ENCODE measurements at places on chromosomes 6 and 20. TPM values are rescaled to one million over a fixed set of nuclear protein-coding genes. Genes with fewer than 3 reads are reported as not detected.

GRCh38 chr6:110626442-110626841 lies 150.0 kb upstream of the SLC22A16 start:
- H3K27ac ChIP-seq: no peak overlapping the region
- no peak overlapping the region for H3K4me3 ChIP-seq
- H3K27me3 ChIP-seq: no peaks in the 10 kb centered on the region
- DNase-seq: no peak
- no peaks in the 10 kb centered on the region for H3K4me1 ChIP-seq

Gene TPD52L1
- total RNA-seq: not detected

Gene MLIP
- not detected for total RNA-seq

Gene MOG
- total RNA-seq: not detected

Gene OR2B6
- total RNA-seq: not detected

Gene ZNF133
- total RNA-seq: 7.2 TPM

Measured in CD4-positive, CD25-positive, alpha-beta regulatory T cell (primary cell).